ENCODE measurements at places on chromosomes 11 and 22. TPM values are rescaled to one million over a fixed set of nuclear protein-coding genes. Genes with fewer than 3 reads are reported as not detected.

FAM111A gene
- 6.5 TPM for total RNA-seq

P2RX3 gene
- total RNA-seq = not detected

SYCE3 gene
- total RNA-seq = not detected

MMP3 gene
- 0.28 TPM for total RNA-seq

NAALADL1 gene
- not detected for total RNA-seq

FAT3 gene
- 0.59 TPM for total RNA-seq

SIDT2 gene
- total RNA-seq = 5.4 TPM

NXPE4 gene
- not detected for total RNA-seq

PKNOX2 gene
- not detected for total RNA-seq
